ENCODE measurements at places on chromosomes 5 and 9. TPM values are rescaled to one million over a fixed set of nuclear protein-coding genes. Genes with fewer than 3 reads are reported as not detected.

- DNase-seq, result no peak
These were observed 628.4 kb downstream of the HINT1 start for GRCh38 chr5:130536691-130537090.

Gene TRIM41
- 23.3 TPM for total RNA-seq

GRCh38 chr5:3886524-3887451 is 291.2 kb downstream of the IRX1 start:
- peak; percentile 37 for DNase-seq

DNA sequence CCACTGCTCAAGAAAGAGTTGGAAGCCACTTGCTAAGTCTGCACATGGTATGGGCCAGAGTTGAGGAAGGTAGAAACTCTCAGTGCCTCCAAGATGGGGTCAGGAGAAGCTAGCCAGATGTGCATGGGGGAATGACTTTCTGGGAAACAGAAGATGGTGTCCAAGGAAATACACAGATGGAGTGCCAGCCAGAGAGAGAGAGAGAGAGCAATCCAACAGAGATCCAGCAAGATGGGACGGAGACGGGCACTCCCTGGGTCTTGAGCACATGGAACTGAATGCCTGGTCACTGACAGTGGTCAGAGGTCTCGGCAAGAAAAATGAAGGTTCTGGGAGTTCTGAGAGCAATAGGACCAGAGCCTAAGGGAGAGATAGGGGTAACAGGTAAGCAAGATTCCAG is 82.1 kb downstream of the SH3TC2 start:
- DNase-seq, result no peak

DNA sequence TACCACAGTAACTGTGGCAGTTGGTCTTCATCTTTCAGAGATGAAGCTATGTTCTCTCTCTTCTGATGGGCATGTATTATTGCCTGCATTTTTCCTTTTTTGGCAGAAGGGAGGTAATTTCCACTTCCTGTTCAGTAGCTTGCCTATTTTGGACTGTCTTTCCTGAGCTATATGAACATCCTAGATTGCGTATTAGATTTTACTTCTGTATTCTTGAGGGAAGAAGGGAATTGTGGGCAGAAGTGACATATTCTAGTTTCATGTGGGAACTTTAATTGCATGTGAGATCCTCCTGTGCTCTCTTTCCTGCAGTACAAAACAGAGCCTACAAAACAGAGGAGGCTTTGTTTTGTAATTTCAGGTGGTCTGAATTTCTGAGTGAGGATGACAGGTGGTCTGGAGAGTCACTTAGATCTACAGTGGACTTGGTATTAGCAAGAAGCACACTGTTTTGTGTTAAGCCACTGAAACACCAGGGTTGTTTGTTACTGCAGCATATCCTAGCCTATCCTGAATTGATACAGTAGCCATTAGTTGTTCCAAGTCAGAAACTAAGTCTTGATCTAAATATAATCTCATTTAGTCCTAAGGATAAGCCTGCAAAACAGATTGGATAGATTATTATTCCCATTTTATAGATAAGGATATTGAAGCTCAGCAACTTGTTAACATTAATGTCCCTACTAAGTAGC is 68.1 kb downstream of the AOPEP start:
- no peak for DNase-seq

DNA sequence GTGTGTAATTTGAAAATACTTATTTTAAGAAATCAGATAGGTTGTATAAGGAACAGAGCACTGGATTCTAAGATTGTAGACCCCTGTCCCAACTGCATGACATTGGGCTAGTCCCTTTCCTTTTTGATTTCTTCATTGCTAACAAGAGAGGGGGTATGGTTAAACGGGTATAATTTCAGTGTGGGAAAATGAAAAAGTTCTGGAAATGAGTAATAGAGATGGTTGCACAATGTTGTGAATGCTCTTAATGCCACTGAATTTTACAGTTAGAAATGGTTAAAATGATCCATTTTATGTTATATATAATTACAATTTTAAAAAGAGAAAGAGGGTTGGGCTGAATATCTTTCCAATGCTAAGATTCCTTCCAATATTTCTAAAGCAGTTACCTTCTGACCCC is 103.3 kb upstream of the LHFPL2 start:
- no peak for DNase-seq

DNA sequence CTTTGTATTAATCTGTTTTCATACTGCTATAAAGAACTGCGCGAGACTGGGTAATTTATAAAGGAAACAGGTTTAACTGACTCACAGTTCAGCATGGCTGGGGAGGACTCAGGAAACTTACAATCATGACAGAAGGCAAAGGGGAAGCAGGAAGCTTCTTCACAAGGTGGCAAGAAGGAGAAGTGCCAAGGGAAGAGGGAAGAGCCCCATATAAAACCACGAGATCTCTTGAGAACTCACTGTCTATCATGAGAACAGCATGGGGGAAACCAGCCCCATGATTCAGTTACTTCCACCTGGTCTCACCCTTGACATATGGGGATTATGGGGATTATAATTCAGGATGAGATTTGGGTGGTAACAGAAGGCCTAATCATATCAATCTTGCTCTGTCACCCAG is 60.9 kb upstream of the CHD1 start:
- DNase-seq, result no peak

- DNase-seq, result peak; percentile 97
These were observed 136.4 kb downstream of the SLIT3 start for GRCh38 chr5:169164481-169164925.

Gene CER1
- total RNA-seq, result not detected

GRCh38 chr5:61202213-61202612 is 39.9 kb upstream of the SMIM15 start:
- peak; percentile 27 for DNase-seq

Gene SLC34A3
- total RNA-seq, result not detected

Data from Daoy (cell line).